Cardiac septum (tissue), 1 donor: ENCODE measurements at places on chromosomes 2 and 18.
A peak's percentile ranks its signal among the peaks of the same experiment; 100 is the strongest.

DNA sequence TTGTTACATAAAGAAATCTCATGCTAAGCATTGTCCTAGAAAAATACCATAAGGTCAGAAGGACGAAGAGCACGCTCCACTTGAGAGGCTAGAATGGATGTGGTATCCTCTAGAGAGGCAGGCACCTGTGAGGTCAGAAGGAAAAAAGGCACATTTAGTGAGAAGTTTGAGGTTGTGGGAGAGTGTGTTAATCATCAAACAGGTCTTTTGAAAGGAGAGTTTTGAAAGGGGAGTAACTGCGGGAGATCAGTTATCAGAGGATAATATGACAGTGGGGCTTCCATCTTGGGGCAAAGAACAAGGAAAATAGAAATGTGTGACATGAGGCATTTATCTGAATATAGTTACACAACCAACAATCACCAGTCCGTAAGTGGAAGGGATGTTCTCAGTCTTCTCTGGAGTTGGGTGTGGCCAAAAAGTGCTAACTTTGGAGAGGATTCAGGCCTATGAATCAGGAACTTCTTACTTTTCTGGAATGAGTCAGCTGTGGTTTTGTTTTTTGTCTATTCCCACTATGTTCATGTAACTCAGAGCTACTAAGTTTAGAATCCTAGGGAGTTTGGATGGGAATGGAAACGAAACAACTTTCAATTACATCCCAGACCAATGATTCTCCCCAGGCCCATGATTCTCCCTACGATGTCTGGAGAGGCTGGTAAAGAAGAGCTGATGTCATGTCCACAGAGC lies 451.4 kb upstream of the ST6GAL2 start:
- no peak for DNase-seq

GRCh38 chr2:30866974-30867373 lies 59.7 kb upstream of the CAPN13 start:
- DNase-seq = no peak

DNA sequence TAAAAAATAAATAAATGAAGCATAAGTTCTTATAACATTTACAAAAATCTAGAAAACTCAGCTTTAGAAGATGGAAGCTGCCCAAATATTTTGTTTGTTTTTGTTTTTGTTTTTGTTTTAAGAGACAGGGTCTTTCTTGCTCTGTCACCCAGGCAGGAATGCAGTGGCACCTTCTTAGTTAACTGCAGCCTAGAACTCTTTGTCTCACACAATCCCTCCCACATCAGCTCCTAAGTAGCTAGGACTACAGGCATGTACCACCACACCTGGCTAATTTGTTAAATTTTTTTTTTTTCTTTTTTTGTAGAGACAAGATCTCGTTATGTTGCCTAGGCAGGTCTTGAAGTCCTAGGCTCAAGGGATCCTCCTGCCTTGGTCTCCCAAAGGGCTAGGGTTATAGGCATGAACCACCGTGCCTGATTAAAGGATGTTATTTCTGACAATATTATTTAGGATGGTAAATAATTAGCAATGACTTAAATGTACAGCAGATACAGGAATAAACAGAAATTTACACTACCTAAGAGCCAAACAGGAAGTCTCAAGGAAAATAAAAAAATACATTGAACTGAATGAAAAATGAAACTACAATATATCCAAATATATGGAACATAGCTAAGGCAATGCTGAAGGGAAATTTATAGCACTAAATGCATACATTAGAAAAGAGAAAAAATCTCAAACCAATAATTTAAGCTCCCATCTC lies 17.2 kb downstream of the SESTD1 start:
- no peak for DNase-seq

DNA sequence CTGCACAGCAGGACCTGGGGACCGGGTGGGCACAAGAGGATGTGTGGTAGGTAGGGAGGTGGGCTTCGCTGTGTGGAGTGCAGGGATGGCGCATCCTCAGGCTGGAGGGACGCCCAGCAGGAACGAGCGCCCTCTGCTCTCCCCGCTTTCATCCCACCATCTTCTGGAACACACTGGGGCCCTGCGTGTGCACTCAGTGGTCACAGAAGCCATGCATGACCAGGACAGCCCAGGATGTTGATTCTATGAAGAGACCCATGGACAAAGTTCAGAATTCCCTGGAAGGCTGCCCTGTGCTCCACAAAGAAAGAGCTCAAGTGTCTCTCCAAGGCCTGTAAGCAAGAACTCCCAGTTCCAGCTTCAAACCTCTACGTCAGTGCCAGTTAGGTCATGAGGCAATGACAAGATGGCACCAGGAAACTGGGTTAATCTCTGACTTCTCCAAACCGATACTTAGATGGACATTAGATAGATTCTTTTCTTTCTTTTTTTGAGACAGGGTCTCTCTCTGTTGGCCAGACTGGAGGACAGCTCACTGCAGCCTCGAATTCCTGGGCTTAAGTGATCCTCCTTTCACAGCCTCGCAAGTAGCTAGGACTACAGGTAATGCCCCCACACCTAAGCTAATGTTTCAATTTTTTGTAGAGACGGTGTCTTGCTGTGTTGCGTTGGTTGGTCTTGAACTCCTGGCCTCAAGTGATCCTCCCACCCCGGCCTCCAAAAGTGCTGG lies 3.4 kb downstream of the SLC66A2 start:
- DNase-seq = peak; percentile 19

GRCh38 chr2:117492209-117492851 lies 322.2 kb upstream of the DDX18 start:
- DNase-seq = no peak

GRCh38 chr2:94759211-94759610 lies 112.0 kb upstream of the TEKT4 start:
- DNase-seq = no peak

DNA sequence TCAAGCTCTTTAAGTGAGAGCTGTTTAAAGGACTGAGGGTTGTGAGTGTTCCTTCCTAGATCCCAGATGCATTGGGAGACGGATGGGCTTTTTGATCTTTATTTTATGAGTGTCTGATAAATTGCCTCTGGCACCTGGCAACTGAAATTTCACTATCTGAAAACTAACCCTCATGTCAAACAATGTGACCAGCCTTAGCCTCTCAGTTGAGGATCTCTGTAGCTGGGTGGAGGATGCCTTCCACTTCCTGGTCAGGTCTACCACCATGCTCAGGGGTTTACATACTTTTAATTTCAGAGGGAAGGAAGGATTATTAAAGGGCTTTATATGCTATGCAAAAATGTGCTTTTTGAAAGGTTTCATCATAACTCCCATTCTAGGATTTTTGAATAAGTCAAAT lies 70.5 kb upstream of the NT5C1B start:
- DNase-seq = no peak

DNA sequence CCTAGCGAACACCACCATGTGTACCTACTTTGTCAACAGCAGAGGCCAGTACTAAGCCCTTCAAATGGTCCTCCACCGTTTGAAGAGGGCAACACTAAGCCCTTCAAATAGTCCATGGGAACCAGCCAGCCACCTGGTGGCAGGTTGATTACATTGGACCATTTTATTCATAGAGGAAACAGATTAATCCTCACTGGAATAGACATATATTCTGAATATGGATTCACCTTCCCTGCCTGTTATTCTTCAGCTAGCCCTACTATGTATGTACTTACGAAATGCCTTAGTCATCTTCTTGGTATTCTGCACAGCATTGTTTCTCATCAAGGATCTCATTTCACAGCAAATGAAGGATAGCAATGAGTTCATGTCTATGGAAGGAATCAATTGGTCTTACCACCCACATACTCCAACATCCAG lies 10.0 kb upstream of the ZNF396 start:
- DNase-seq = no peak

GRCh38 chr2:11680182-11680900 lies 10.3 kb upstream of the NTSR2 start:
- DNase-seq = peak; percentile 70

- DNase-seq = no peak
Measured at GRCh38 chr2:198188982-198189381, 384.6 kb downstream of the PLCL1 start.
